Stimulated activated CD4-positive, alpha-beta T cell treated with anti-CD3 and anti-CD28 coated beads, Interleukin-4, amount 100 ng/mL, for 4 hours (primary cell): ENCODE measurements at places on chromosomes 16 and 17.

DNA sequence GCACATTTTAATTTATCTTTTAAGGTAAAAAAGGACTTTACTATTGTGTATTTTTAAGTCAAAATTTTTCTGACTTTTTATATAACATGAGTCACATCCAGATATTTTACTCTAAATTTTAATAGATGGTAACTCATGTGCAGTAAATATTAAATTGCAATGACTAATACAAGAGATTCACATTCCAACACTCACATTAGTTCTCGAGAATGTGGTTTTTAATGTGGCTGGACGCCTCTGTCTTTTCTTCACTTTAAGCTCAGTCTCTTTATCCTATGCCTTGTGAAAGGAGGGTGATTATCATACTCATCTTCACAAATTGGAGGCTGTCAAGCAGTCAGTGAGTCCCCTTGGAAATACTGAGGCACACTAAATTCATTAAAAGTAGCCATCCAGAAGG, 315.6 kb downstream of the HS3ST3B1 start:
- DNase-seq, result no peak

- DNase-seq, result no peak
These were observed 314.1 kb upstream of the TNRC6C start for GRCh38 chr17:77644181-77645071.

DNA sequence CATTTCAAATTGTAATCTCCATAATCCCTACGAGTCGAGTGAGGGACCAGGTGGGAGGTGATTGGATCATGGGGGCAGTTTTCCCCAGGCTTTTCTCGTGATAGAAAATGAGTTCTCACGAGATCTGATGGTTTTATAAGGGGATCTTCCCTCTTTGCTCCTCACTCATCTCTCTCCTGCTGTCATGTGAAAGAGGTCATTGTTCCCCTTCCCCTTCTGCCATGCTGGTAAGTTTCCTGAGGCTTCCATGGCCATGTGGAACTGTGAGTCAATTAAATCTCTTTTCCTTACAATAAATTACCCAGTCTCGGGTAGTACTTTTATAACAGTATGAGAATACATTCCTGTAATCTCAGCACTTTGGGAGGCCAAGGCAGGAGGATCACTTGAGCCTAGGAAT, 76.7 kb upstream of the MARCHF10 start:
- no peak for DNase-seq

DNA sequence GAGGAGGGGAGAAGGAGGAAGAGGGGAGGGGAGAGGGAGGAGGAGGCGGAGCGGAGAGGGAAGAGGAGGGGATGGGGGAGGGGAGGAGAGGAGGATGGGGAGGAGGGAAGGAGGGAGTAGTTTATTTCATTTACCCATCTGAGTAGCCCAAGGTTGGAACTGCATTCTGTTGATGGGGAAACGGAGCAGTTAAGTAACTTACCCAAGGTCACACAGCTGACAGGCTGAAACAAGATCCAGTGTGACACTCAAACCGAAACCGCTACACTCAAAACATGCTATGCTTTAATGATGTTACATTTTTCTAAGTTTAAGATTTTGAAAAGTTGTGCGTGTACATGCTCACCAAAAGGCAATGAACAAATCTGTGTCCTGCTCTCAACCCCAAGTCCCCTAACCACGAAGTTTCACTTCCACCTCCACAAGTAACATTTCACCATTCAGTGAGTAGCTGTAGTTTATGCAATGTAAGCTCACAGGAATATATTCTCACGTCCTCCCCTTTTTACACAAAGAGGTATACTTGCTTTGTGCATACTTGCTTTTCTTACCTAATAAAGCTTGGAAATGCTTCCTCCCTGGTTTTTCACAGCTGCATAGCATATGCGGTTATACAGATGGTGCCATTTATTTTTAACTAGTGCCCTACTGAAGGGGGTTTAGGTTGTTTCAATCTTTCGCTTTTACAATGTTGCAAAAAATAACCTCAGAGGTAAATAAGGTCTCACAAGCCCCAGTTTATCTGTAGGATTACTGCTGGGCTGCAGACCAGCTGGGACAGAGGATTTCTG, 275.3 kb downstream of the PARN start:
- no peak for DNase-seq

- DNase-seq, result no peak
These were observed 5.0 kb downstream of the ICAM2 start for GRCh38 chr17:64015447-64015846.

- DNase-seq, result no peak
These were observed 32.5 kb downstream of the ASIC2 start for GRCh38 chr17:33260638-33261037.

- DNase-seq, result no peak
These were observed 2.6 kb upstream of the EXOSC6 start for GRCh38 chr16:70254180-70254964.
